HFFc6 (cell line): ENCODE measurements at places on chromosomes 1 and 21.

DNA sequence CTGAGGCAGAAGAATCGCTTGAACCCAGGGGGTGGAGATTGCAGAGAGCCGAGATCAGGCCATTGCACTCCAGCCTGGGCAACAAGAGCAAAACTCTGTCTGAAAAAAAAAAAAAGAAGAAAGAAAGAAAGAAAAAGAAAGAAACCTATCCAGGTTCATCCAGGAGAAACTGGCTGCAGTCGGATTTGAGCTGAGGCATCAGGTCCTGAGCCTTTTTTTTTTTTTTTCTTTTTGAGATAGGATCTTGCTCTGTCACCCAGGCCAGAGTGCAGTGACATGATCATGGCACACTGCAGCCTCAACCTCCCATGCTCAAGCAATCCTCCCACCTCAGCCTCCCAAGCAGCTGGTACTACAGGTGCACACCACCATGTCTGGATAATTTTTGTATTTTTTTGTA lies 22.5 kb upstream of the LUZP1 start:
- no peak for DNase-seq

DNA sequence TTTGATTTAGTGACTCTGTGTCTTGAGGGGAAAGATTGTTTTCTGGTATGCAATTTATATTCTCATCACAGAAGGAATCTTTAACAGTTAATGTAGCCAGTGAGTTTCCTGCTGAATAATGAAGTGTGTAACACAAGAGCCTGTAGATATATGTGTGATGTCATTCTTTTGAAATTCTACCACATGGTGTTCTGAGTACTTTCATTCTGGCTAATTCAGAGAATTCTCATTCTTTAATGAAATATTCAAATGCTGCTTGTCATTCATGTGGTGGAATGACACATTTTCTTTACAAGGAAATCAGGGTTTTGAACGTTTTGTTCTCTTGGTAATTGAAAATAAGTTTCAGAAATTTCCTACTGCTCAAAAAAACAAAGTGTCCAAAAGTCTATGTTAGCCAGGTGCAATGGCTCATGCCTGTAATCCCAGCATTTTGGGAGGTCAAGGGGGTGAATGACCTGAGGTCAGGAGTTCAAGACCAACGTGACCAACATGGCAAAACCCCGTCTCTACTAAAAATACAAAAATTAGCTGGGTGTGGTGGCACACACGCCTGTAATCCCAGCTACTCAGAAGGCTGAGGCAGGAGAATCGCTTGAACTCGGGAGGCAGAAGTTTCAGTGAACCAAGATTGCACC lies 79.6 kb downstream of the MAP3K21 start:
- DNase-seq, result no peak

DNA sequence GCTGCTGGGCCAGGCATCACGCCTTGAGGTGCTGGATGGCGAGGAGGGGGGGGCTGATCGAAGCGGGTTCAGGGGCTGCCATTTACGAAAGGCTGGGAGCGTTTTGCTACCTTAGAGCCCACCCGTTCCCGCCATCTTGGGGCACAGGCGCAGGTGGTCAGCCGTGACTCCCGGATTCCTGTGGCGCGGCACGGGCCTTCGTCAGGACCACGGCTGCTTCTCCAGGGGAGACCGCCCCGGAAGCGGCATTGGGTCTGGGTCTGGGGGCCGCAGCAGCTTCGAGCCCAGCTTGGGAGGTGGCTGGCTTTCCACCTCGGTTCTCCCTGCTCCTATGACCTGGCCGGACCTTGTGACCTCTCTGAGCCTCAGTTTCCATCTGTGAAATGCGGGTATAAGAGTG lies 23.8 kb downstream of the SPSB1 start:
- no peak for DNase-seq

DNA sequence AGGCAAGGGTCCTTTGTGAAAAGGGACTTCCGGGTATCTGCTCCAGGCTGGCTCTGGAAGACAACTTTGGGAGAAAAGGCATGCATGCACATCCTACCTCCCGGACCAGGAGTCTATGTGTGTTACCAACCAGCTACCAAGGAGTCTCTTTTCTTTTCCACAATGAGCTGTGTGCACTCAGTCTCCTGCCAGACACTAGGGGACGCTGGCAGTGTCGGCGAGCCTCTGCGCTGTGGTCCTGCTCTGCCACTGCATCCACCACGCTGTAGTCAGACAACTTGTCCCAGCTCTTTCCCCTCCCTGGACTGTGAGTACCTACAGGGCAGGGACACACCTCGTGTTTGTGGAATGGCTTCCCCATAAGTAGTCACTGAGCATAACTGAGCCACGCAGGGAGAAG lies 5.1 kb upstream of the SSR2 start:
- DNase-seq, result peak; percentile 55

- DNase-seq, result no peak
These were observed 23.8 kb upstream of the LYPD8 start for GRCh38 chr1:248779350-248779749.

GRCh38 chr1:187734427-187734826 lies 905.7 kb downstream of the PLA2G4A start:
- DNase-seq, result no peak

- peak; percentile 28 for DNase-seq
These were observed 8.3 kb downstream of the GFI1 start for GRCh38 chr1:92478393-92478792.

DNA sequence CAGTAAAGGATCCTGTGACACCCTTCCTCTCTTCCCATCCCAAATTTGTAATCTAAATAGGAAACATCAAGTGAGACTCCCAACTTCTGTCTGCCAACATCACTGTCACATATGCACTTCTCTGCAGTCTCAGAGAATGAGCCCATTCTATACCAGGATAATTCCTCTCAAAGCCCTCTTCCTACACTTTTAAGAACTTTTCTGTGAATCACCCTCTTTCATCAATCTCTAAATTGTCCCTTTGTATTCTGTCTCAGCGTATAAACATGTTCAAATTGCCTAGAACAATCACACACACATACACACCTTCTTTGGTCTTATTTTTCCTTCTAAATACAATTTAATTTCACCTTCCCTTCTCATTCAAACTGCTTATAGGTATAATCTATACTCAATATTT lies 111.8 kb downstream of the PTBP2 start:
- no peak for DNase-seq

DNA sequence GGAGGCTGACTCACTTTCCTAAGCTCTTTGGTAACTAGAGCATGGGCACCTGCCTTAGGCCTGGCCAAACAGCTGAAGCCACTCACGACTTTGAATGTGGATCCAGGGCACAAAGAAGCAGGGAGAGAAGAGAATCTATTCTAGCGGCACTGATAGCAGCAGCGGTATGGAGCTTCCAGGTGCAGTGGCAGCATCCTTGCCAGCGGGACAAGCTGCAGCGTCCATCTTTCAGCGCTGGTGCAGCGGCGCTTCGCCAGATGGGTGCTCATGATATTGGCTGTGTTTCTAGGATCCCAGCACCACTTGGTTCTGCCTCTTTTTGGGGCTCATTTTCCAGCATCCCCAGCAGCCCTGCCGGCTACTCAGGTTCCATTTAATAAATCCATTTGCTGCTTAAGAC lies 184.2 kb downstream of the SLC44A5 start:
- no peak for DNase-seq

DNA sequence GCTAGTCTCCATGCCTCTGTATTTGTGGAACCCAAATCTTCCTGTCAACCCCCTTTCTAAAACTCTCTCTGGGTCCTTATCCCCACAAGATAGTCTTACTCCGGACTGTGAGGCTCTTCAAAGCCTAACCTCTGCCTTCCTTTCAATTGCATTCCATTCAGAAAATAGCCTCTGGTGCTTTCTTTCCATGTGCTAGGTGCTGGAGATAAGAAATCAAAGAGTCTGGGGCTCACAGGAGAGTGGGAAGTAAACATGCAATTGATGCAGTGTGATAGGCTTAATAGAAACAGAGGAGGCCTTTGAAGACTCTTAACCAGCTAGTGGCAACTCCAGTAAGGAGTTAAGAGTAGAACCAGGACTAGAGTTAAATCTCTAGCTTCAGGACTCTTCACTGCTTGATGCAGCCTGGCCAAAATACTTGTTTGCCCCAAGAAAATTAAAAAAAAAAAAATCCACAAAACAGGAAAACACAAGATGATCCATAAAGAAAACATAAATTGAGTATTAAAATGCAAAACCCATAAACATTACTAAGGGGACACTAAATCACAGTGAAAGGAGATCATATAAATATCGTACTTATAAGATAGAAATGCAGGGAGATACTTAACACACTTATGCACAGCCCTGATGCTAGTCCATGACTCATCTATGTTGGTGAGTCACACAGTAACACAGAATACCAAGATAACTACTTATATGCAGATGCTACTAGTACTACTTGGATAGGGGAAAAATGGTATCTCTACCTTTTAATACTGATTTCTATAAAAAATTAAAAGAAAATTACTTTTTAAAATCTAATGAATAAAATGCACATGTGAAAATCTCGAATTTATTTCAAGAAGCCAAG lies 341.5 kb downstream of the KCNH1 start:
- peak; percentile 81 for DNase-seq

DNA sequence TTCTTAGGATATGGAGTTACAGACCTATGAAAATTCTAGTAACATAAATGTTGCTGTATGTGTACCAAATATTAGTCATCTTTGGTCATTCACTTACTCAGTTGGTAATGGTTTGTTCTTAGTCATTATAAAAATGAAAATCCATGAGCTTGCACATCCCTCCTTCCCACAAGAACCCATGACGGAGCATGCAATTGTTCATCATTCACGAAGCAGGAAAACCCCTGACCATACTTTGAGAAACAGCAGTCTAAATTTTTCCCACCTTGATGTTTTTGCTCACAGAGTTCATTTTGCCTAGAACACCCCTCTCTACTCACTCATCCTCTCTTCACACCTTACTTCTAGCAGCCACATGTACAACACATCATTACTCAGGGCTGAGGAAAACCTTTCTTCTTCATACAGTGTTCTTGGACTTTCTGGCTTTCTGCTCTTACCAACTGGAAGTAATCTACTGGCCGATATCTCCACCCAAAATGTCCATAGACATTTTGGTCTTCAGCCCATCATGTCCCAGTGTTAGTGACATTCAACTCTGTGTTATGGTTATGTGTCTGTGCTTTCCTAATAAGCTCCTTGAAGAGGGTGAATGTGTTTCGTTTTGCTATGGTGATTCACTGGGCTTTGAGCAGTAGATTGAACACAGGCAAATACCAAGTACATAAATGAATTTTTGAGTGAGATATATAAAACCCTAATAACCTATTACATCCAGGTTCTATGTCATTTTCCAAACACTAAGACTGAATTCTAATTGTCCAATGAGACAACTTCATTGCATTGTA lies 189.9 kb downstream of the ZC3H11B start:
- DNase-seq, result no peak

GRCh38 chr1:150964164-150964489 lies 10.5 kb downstream of the CERS2 start:
- no peak for DNase-seq

- no peak for DNase-seq
These were observed 38.0 kb downstream of the GPR161 start for GRCh38 chr1:168098534-168099320.

DNA sequence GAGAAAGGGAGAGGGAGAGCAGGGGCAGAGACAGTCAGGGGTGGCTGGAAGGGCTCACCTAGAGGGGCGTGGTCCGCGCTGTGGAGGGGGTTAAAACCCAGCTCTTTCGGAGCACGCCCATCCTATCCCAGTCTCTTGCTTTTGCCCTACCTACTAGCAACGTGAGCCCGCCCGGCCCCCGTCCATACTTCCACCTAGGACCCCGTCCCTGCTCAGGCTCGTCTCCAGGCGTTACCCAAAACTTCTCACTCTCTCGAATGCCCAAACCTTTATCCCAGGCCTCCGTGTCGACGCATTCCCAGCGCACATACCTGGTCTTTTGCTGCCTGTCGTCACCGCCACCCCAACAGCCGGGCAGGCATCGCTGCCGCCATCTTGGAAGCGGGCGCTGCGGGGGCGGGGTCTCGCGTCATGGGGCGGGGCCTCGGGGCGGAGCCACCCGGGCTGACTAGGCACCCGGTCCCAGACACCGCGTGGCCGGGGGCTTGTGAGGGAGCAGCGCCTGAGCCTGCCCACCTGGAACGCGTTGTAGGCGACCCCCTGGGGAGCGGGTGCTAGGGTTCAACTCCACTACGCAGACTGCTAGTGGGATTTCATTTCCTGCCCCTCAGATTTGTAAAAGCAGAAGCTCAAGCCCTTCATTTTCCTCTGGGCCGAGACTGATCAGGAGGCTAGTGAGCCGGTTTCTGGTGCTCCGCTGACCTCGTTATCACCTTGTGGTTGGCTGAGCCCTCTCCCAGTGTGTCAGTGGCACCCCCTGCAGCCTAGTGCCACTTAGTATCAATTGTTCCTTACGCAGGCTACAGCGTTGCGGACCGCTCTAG lies at the start of gene B4GALT3:
B4GALT3 (minus strand) TSS at position 396 of the 824 bp plus-strand sequence. CDS start 1,447 bp downstream, outside the sequence.
- DNase-seq, result peak; percentile 64

GRCh38 chr1:236612349-236612748 lies 8.0 kb upstream of the HEATR1 start:
- no peak for DNase-seq

DNA sequence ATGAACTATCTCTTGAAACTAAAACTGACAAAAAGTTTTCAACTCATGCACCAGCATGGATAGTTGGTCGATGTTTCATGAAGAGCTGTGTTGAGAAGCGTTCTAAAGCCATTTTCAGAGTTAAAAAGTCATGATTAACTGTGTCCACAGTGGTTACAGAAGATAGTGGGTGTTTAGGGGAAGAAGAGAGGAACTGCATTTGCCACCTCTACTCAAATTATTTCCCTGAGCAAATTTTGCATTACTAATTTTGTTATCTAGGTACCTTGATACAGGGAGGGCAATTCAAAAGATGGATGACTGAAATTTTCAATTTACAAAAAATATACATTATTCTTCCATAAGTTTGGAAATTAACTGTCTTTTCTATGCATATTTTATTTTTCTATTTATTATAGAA lies 15.5 kb downstream of the SAMSN1 start:
- no peak for DNase-seq

GRCh38 chr1:1333551-1334241 lies 2.6 kb downstream of the TAS1R3 start:
- DNase-seq, result no peak

- no peak for DNase-seq
These were observed 4.6 kb upstream of the NAXE start for GRCh38 chr1:156586892-156587477.
